ENCODE measurements at places on chromosomes 7 and 10.

DNA sequence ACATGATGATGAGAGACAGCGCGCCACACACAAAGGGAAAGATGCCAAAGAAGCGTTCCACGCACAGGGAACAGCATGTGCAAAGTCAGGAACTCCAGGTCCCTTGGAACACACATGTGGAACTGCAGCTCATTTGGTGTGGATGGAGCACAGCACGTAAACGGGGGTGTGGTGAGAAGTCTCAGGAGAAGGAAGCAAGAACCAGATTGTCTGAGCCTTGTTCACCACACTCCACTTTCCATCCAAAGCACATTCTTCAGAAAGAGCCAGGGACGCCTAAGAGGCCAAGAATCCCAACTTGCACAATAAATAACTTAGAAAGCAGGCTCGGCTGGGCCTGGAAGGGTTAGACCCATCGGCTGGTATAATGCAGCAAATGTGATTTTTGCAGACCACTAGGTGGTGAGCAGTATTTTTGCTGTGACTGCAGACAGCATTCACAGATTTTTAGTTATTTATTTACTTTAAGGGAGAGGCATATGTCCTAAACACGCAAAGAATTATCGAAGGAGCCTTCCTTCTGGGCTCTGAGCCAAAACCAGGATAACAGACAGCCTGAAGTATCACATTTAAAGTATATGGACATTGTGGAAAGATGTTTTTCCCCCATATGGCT is 27.9 kb upstream of the ASCC1 start:
- no peak for DNase-seq

GRCh38 chr7:149729586-149729982 is 43.8 kb downstream of the ZNF467 start:
- DNase-seq: no peak

DNA sequence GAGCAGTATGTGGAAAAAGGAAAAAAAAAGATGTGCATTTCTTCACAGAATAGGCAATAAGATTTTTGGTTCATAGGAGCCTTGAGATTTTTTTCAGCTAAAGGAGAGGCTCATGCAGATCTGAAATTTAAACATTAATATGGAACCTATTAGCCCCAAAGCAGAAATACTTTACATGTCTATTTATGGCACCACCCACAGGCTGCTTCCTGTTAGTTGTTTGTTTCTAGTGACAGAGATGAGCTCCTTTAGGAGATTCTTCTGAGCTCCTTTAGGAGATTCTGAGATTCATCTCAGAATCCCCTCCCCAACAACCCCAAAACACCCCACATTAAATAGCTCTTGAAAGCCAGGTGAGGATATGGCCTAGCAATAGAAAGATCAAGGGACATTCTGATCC is 27.9 kb upstream of the HPS1 start:
- DNase-seq: no peak

- DNase-seq: no peak
These were observed 43.4 kb downstream of the GLRX3 start for GRCh38 chr10:130179640-130180039.

DNA sequence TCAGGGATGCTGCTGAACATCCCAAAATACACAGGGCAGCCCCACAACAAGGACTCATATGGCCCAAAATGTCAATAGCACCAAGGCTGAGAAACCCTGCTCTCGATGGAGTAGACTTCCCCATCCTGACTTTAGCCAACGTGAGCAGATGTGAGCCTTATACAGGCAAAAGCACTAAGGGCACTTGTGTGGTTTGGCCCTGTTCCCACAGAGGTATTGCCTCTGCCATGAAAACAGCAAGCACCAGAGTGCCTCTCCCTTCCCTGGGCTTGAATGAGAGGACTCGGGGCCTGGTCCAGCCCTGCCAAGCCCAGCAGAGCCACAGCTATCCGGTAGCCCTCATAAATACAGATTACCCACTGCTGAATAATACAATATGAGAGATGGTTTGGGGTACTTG is 47.5 kb downstream of the ACSM6 start:
- DNase-seq: no peak

DNA sequence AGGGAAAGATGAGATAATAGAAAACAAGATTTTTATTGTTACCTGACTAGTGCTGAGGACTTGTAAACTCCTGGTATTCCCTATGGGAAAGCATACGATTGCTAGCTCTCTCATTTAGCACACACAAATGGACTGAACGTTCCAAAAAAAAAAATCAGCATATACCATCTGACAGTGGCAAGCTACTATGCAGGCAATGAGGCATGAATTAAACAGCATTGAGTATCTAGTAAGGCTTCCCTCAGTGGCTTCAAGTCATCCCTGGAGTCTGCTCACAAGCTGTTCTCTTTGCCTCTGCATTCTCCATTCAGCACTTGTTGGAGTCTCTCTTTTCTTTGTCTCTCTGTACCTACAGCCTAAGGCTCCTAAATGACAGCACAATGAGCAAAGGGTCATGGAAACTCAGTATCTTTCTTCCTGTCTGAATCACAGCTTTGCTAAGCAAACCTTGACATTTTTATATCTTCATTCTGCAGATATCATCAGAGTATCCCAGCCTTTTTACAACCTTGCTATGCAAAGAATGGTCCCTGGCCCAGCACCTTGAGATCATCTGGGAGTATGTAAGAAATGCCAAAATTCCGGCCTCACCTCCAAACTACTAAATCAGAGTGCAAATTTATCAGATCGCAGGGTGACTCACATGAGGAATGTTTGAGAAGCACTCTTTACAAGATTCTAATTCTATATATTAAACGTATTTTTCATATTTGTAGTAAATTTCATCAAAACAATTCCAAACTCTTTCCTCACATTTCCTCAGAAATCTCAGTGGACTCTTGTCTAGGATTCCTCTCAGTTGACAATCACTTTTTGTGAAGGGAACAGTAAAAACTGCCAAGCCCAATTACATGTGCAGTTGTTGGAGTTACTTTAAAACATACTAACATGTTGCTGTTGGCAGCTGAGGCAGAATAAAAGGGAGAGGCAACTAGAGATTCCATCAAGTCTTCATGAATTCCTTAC is 10.8 kb upstream of the LIPA start:
- DNase-seq: no peak

- DNase-seq: no peak
These were observed 175.2 kb upstream of the PPP2R2D start for GRCh38 chr10:131725581-131726069.

GRCh38 chr10:47127188-47127785 is 172.7 kb upstream of the GDF10 start:
- DNase-seq: no peak

DNA sequence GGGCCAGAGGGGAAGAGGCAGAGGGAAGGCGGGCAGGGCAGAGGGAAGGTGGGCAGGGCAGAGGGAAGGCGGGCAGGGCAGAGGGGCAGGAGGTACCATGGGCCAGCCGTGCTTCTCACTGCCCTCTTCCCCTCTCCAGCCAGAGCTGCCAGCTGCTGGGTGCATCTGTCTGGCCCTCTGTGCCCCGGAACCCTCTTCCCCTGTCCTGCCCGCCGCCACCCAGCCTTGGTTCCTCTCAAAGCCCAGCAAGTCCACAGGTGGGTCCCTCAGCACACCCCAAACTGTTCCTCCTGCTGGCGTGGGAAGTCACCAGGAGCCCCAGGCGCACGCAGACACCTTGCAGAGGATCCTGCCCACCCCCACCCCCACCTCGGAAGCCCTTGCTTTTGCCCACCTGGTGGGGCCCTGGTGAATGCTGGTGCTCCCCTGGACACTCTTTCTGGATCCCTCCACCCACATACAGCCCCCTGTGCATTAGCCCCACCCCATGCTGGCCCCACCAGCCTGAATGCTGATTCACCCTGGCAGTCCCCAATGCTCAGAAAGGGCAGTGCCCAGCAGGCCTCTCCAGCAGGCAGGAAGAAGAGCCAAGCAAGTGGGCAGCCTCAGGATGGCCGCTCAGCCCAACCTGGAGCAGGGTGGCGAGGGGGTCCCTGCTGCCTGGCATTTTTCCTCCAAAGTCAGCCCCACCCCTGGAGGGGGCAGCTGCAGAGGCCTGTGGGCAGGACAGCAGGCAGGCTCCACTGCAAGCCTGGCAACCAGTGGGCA is 1.9 kb upstream of the PWWP2B start:
- DNase-seq: no peak

DNA sequence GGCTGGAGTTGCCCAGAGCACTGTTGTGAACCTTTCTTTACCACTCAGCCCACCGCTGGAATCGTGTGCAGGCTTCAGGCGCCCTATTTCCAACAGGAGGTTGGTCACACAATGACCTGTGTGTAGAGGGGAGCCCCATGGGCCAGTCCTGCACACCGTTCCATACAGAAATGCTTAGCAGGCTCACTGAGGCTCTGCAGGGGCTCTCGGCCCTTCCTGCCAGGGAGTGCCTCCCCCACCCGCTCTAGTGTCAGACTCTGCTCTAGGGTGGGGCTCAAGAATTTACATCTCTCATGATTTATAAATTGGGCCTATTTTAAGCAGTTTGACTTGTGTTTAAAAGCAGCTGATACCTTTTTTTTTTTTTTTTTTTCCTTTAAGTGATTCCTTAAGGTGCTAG is 42.0 kb downstream of the SHH start:
- DNase-seq: no peak

- DNase-seq: no peak
These were observed 114.0 kb downstream of the RAB18 start for GRCh38 chr10:27618036-27618615.

DNA sequence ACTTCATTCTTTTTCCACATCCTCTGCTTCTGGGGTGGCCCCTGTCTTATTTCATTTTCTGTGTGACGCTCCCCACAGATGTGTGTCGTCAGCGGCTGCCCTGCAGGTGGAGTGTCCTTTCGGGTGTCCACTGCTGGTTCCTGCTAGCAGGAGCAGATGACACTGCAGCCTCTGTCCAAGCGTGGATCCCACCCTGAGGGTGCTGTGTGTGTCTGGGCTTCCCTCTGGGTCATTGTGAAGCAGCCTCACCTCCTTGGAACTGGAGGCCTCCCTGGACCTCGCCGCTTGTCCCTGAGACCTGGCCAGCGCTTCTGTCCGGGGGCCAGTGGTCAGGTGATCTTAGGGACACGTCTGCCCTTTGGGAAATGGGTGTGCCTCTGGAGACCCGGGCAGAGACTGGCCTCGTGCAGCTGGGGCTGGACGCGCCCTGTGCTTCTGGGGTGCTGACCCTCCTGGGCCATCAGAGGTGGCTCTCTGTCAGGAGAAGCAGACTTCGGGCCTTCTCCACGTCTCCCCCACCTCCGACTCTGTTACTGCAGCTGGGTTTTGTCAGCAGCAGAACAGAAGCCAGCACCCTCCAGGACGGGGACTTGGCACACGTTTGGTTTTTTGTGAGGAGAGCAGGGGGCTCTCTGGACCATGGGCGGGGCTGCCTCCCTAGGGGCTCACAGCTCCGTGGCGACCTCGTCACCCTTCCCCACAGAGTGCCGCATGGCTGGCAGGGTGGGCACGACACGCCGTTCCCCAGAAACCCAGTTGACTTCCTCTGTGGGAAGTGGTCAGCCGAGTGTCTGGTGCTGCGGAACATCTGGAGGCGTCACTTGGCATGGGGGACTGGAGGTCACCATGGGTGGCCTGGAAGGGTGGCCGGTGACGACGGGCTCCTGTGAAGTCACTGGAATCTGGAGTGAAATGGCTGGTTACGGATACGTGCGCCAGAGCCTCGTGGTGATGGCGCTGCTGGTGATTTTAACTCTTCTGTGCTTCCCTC is 48.4 kb downstream of the INPP5A start:
- DNase-seq: no peak
